ENCODE measurements at places on chromosomes 5 and 9.

DNA sequence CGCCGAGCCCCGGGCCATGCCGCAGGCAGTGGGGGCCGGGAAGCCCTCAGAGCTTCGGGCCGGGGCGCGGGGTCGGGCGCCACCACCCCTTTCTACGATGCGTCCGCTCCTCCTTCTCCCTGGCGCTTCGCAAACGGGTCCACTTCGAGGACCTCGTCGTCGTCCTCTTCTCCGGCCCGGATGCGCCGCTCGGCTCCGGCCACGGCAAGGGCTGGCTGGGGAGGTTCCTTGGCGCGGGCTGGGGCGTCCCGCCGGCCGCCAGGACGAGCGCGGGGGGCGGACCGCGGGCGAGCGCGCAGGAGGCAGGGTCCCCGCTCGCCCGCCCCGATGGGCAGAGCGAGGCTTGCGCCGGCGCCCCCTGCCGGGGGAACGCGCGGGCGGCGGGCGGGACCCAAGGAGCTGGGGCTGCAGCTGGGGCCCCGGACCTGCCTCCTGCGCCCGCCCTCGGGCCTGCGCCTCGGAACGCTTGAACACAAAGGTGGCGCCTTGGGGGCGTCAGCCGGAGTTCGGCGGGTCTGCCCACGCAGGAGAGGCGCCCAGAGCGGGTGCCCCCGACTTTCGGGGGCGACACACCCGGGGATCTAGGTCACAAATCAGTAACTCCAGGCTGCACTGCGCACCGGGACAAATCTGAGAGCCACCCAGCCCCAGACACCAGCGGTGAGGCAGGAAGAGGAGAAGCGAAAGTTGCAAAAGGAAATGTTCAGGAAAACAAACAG lies at the start of gene ROR2:
Gene ROR2 (minus strand): TSS at position 283 of the 719 bp plus-strand sequence.
- DNase-seq: peak; percentile 9

- DNase-seq: no peak
Measured at GRCh38 chr5:532521-533242, 8.4 kb upstream of the SLC9A3 start.

- DNase-seq: no peak
Measured at GRCh38 chr9:6680797-6681146, 35.2 kb upstream of the GLDC start.

DNA sequence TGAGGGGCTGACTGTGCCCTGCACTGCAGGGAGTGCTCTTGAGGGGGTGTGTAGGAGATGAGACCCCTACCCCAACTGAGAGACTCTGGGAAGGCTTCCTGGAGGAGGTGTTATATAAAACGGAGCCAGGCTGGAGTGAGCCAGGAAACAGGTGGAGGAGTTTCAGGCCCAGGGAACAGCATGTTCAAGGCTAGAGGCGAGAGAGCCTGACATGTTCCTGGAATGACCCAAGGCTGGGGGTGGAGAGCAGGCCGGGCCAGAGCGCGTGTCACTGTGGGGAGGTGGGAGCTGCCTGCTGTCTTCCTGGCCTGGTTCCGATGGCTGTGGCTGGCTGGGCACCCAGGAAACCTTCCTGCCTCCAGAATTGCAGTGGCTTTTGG lies 48.7 kb downstream of the RXRA start:
- DNase-seq: no peak

GRCh38 chr9:98838155-98838867 lies 30.8 kb downstream of the GALNT12 start:
- no peak for DNase-seq

GRCh38 chr9:16680975-16681651 lies 189.4 kb downstream of the BNC2 start:
- no peak for DNase-seq

GRCh38 chr9:112925058-112925641 lies 34.5 kb upstream of the SLC46A2 start:
- no peak for DNase-seq

DNA sequence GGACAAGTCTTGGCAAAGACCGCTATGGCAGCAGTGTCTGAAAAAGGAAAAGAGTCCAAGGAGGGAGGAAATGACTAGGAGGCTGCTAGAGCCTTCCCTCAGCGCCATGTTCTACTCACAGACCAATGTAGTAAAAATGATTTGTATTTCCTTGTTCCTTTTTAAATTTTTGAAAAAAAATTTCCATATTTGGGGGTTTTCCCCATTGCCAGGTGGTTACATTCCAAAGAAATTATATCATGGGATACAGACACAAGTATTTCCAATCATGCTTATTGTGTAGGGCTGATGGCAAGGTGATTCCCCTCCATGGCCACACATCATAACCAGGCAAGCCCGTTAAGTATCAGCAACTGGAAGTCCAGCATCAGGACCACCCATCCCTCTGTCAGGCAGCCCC lies 138.2 kb downstream of the PIP5K1B start:
- no peak for DNase-seq

DNA sequence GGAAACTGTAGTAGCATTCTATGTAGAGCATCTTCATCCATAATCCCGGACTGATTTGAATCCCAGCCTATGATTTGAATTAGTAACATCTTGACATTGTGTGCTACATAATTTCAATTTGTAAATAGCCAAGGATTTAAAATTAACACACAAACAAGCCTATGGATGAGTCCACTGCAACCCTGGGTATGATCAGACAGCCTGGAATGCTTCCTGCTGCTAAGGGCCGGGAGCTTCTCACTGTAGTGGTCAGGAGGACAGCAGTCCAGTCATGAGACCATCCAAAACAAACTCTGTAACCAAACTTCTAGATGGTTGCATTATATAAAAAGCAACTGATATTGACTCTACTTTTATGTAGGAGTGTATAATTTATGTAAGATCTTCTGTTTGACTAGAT lies 539.3 kb downstream of the MTRR start:
- DNase-seq: no peak

- no peak for DNase-seq
Measured at GRCh38 chr5:74316064-74316603, 324.4 kb downstream of the ENC1 start.

Measured in stimulated activated CD4-positive, alpha-beta T cell treated with anti-CD3 and anti-CD28 coated beads, Interleukin-1b, Interleukin-23, amount 100 ng/mL, for 1 hour (primary cell).